SJSA1 (cell line): ENCODE measurements at places on chromosomes 5 and 9. TPM values are rescaled to one million over a fixed set of nuclear protein-coding genes. Genes with fewer than 3 reads are reported as not detected.

Gene DUSP1
- total RNA-seq = 322 and 475 TPM in 2 replicates

GRCh38 chr5:165057145-165057544 is 1551.7 kb downstream of the MAT2B start:
- H3K36me3 ChIP-seq = no peaks in the 10 kb centered on the region
- H3K4me3 ChIP-seq = no peak overlapping the region
- DNase-seq = no peak
- H3K27me3 ChIP-seq = no peaks in the 10 kb centered on the region
- no peak overlapping the region for H3K27ac ChIP-seq

DNA sequence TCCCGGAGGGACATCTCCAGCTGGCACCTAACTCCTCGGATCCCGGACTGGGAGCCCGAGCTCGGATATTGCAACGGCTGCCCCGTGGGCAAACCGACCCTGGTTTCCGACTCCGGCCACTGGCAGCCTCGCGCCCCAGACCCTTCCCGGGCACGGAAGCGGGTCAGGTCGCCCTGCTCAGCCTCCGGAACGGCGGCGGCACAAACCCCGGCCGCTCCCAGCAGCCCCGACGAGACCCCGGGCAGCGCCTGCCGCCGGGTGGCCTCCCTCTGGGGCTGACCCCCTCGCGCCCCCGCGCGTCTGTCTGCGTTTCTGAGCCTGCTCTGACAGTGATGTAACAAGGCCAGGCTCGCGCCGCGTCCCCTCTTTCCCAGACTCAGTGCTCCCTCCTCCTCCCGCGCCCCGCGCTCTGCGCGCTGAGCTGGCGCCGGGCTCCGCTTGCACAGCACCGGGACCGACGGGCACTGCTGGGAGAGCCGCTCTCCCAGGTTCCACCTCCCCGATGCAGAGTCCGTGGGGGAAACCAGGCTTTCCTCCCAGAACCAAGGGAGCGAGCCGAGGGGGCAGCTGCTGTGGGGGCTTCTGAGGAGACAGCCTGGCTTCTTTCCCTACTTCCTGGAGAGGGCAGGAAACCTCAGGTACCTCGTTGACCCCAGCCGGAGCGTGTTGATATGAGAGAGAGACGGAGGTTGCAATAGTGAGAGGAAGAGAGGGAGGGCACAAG is at the start of gene TMEM215:
TSS of gene TMEM215 (plus strand) at position 373 of the 724 bp plus-strand sequence. CDS start 644 bp downstream, outside the sequence.
- H3K4me3 ChIP-seq = no peak within 1 kb of the TSS
- no peak within 1 kb of the TSS for H3K27ac ChIP-seq
- no peak for DNase-seq

DNA sequence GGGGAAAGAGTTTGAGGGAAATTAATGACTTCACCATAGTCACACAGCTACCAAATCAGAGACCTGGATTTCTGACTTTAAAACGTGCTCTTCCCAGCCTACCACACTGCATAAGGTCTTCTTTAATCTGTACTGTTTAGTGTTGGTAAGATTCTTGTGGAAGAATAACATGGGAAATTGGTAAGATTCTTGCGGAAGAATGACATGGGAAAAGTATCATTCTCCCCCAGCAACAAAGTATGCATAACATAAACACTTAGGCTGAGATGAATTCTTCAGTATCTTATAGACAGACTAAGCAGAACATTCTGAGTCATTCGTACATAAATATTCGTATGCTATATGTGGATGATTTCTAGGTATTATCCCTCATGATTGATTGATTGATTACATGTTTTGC is 170.4 kb downstream of the FOCAD start:
- no peak overlapping the region for H3K4me3 ChIP-seq
- peak overlapping the region; percentile 77 for H3K27ac ChIP-seq
- DNase-seq = peak; percentile 63
- no peaks in the 10 kb centered on the region for H3K36me3 ChIP-seq
- peaks cover 24% of the 10 kb centered on the region for H3K4me1 ChIP-seq
- no peaks in the 10 kb centered on the region for H3K27me3 ChIP-seq

DNA sequence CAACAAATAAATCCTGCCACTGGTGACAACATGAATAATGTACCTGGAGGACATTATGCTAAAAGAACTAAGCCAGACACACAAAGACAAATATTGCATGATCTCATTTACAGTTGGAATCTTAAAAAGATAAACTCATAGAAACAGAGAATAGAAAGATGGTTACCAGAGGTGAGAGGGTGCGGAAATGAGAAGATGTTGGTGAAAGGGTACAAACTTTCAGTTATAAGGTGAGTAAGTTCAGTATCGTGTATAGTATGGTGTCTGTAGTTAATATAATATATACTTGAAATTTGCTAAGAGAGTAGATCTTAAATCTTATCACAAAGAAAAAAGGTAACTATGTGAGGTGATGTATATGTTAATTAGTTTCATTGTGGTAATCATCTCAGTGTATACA is 63.3 kb downstream of the PRRC1 start:
- H3K36me3 ChIP-seq = no peaks in the 10 kb centered on the region
- H3K27ac ChIP-seq = no peak overlapping the region
- no peaks in the 10 kb centered on the region for H3K27me3 ChIP-seq
- H3K4me3 ChIP-seq = no peak overlapping the region
- DNase-seq = no peak
- no peaks in the 10 kb centered on the region for H3K4me1 ChIP-seq

- no peak overlapping the region for H3K4me3 ChIP-seq
- H3K4me1 ChIP-seq = peaks cover 27% of the 10 kb centered on the region
- no peak for DNase-seq
- no peaks in the 10 kb centered on the region for H3K36me3 ChIP-seq
Measured at GRCh38 chr9:35937227-35937626, 20.7 kb downstream of the OR2S2 start.

DNA sequence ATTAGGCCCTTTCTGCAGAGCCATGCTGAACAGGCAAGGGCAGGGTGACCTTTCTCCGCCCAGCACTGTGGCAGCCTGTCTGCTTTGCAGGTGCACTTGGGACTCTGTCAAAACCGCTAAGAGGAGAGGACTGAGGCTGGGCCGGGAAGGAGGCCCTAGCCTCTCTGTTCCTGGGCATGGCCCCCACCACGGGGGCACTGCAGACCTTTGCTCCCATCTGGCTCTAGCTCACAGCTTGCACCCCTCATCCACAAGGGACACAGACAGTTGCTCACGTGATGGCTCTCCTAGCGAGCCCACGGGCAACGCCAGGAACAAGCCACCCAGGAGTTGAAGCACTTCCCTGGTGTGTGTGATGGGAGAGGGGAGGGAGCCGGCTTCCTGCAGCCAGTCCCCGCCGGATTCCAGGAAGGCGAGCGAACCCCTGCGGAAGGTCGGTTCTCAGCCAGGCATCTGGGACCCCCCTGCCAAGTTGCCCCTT is 43.0 kb upstream of the FCN1 start:
- H3K4me1 ChIP-seq = no peaks in the 10 kb centered on the region
- no peaks in the 10 kb centered on the region for H3K36me3 ChIP-seq
- H3K4me3 ChIP-seq = no peak overlapping the region

DNA sequence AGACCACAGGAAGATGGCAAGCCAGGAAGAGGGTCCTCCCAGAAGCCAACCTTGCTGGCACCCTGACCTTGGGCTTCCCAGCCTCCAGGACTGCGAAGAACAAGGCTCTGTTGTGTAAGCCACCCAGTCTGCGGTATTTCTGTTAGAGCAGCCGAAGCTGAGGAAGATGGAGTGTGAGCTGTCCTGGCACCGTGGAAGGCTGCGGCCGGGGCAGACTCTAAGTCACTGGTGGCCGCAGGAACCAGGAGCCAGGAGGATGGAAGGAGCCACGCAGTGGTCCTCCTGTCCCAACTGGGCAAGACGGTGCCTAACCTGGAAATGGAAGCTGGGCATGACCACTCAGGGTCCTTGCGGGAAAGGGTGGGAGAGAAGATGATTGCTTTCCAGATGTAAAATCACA is 89.1 kb downstream of the ZNF354C start:
- no peaks in the 10 kb centered on the region for H3K4me1 ChIP-seq
- H3K27ac ChIP-seq = no peak overlapping the region
- no peak for DNase-seq
- H3K36me3 ChIP-seq = no peaks in the 10 kb centered on the region
- no peaks in the 10 kb centered on the region for H3K27me3 ChIP-seq

DNA sequence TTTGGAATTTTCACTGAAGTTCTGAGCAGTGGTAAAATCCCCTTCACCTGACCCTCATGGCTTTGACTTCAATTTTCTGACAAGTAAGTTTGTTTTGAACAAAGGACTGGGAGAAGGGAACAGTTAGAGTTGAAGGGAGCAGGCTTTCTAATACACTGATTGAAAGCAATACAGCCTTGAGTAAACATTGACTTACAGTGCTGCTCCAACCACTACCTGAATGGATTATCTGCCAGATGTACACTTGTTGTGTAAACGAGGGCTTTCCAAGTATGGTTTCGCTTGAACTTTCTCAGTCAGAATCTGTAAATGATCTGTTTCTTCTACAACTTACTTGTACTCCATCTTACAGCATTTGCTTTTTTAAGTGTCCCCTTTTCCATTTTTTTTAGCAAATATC is 1414.9 kb upstream of the NUDT12 start:
- H3K36me3 ChIP-seq = no peaks in the 10 kb centered on the region
- no peaks in the 10 kb centered on the region for H3K4me1 ChIP-seq
- no peak overlapping the region for H3K4me3 ChIP-seq
- DNase-seq = no peak
- no peak overlapping the region for H3K27ac ChIP-seq
